Activated CD4-positive, alpha-beta T cell treated with anti-CD3 and anti-CD28 coated beads, Interleukin-2, Interleukin-4, amounts not matched to agents 100 ng/mL and 50 ng/mL, durations not matched to agents 16 hours and 8 hours (primary cell): ENCODE measurements at places on chromosomes 13 and 19.
A peak's percentile ranks its signal among the peaks of the same experiment; 100 is the strongest.

GRCh38 chr13:106121173-106121754 is 414.2 kb downstream of the EFNB2 start:
- DNase-seq: no peak

- no peak for DNase-seq
These were observed 2100.5 kb upstream of the PCDH20 start for GRCh38 chr13:63516124-63516523.

- DNase-seq: no peak
These were observed 652.0 kb downstream of the LIG4 start for GRCh38 chr13:107563099-107563925.

- DNase-seq: peak; percentile 81
These were observed 14.0 kb upstream of the GJA3 start for GRCh38 chr13:20174656-20175405.

GRCh38 chr13:33445476-33445875 is 159.9 kb upstream of the STARD13 start:
- no peak for DNase-seq

DNA sequence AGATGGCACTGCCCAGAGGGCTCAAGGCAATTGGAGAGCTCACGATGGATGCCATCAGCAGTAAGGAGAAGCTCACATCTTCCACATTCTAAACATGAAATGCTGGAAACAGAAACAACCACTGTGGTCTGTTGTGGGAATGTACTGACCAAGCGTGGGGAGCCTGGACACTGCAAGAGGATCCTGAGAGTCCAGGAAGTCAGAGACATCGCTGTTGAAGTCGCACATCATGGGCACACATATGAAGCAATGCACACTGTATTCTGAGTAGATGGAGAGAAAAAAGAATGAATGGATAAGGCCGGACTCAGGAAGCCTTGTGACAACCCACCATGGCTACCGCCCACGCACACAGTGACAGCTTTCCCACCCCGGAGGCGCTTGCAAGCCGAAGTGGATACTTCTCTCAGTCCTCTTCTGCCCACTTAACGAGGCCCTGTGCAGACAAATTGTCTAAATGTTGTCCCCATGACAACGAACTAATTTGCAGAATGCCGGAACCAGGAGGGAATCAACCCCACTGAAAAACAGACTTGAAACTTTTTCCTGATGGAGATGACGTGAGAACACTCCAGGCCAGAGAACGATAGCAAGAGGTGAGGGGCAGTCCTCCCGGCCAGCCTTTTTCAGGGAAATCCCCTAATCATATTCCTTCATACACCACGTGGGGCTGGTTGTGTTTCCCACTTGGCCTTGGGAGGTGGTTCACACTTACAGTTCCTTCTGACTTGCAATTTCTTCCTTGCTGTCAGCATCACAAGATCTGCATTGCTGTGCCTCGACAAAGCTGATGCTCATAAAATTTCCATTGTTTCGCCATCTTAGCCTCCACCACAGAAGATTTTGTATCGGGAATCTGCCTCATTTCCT is 109.6 kb upstream of the SERP2 start:
- no peak for DNase-seq

GRCh38 chr13:97198753-97199152 is 23.4 kb upstream of the MBNL2 start:
- DNase-seq: no peak

- DNase-seq: no peak
These were observed 44.2 kb upstream of the SHISA2 start for GRCh38 chr13:26095846-26096610.

DNA sequence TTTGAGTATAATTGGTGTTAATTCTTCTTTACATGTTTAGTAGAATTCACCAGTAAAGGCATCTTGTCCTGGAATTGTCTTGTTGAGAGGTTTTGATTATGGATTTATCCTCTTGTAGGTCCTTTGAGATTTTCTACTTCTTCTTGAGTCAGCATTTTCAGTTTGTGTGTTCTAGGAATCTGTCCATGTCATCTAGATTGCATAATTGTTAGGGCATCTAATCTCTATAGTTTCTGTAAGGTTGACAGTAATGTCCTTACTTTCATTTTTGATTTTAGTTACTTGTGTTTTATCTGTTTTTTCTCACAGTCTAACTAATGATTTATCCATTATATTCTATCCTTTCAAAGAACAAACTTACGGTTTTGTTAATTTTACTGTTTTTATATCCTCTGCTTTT is 492.0 kb downstream of the FGF9 start:
- DNase-seq: peak; percentile 33

GRCh38 chr19:21101521-21102242 is 19.7 kb downstream of the ZNF714 start:
- DNase-seq: peak; percentile 20

DNA sequence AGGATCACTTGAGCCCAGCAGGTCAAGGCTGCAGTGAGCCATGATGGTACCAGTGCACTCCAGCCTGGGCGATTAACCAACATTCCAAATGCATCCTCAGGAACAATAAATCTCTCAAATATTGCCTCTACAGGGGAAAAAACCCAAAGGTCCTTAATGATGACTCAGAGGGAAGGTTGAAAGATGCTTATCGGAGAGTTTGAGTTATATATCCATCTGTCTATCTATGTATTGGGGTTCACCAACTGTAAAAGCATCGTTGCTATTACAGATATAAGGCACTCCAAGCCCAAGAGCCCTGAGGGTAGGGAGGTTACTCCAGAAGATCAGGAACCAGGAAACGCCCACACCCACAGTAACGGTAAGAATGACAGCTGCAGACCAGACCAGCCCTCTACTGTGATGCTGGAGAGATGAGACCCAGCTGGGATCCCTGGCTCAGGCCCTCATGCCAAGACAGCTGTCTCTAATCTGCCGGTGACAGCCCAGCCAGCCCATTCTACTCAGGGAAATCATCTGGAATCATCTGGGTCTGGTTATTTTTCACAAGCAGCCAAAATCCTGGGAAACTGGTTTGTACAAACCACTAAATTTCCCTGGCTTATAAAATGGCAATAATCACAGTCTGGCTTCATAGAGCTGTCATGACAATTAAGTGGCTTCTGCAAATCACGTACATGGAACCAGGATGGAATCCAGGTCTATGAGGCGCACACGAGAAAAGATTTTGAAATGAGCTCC is 23.8 kb downstream of the TEX101 start:
- DNase-seq: no peak

DNA sequence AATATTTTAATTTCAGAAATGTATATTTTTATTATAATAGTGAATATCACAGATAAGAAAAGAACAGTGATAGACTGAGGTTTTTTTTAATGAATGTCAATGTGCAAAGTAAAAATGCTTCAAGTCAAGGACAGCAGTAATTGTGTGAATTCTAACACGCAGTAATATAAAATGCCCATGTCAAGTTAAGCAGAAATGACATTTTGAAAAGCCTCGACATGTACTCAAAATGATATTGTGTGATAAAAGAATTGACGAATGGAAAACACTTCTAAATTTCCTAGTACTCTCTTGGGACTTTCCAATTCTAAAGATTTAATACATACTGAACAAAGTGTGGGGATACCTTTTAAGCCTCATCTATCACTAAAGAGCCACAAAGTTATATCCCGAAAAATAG is 172.6 kb downstream of the SLITRK6 start:
- no peak for DNase-seq

DNA sequence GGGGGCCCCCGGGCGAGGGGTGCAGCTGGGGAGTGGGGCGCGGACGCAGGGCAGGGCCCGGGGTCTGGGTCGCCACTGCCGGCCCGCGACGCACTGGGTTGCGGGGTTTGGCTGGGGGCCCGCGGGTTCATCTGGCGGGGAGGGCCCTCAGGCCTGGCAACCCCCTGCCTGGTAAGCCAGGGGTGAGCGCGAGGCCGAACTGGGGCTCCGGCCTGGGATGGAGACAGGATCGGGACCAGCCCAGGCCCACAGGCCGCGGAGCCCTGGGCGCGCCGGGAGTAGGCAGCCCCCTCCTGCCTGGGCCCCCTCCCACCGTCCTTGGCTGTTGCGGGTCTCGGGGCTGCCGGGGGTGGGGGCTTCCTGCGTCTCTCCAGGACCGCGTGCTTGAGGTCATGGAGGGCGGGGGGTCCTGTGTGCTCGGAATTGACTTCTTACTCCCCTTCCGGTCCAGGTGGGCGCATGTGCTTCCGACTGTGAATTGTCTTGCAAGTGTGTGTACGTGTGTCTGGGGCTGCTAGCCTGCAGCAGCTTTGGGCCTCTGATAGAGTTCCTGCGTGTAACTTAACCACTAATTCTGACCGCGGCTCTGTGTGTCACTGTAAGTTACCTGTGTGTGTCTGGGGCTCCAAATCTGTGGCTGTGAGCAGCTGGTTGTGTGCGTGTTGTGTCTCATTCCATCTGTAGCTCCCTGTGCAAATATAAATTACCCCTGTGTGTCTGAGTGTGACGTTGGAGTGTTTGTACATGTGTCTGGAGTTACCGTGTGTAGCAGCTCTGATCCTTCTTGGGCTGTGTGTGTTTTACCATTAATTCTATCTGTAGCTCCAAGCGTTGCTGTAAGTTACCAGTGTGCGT is 751 bp downstream of the GRAMD1A start:
- peak; percentile 57 for DNase-seq

DNA sequence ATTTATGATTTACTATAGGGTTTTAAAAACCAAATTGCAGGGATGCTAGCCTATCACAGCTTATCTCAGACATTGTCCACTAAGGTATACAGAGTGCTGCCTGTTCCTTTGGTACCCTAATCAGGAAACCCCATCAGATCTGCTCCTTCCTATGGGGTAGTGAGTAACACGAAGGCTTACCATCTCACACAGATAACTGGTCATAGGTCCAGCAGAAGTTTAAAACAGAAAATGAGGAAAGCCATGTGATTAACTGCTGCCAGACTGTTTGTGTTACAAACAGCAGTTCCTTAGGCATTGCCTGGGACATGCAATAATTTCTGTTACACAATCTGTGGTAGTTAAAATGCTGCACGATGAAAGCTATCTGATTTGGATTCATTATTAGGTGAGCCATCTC is 53.5 kb upstream of the ALOX5AP start:
- DNase-seq: no peak

DNA sequence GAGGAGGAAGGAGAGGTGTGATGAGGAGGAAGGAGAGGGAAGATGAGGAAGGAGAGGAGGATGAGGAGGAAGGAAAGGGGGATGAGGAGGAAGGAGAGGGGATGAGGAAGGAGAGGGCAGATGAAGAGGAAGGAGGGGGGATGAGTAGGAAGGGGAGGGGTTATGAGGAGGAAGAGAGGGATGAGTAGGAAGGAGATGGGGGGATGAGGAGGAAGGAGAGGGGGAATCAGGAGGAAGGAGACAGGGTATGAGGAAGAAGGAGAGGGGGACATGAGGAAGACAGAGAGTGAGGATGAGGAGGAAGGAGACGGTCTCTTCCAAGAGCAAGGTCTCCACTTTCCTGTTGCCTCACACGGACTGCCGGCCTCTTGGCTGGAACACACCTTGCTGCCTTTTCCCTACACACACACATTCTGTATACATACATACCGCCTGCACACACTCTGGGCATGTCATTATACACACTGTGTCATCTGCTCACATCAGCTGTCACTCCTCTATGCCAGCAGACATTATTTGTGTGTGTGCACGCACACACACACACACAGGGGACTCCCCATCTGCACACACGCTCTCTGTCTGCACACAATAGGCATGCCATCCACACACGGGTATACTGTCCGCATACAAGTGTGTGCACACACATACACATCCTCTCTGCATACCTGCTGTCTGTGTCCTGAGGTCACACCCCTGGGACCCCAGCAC is 11.1 kb upstream of the VSTM2B start:
- DNase-seq: no peak

DNA sequence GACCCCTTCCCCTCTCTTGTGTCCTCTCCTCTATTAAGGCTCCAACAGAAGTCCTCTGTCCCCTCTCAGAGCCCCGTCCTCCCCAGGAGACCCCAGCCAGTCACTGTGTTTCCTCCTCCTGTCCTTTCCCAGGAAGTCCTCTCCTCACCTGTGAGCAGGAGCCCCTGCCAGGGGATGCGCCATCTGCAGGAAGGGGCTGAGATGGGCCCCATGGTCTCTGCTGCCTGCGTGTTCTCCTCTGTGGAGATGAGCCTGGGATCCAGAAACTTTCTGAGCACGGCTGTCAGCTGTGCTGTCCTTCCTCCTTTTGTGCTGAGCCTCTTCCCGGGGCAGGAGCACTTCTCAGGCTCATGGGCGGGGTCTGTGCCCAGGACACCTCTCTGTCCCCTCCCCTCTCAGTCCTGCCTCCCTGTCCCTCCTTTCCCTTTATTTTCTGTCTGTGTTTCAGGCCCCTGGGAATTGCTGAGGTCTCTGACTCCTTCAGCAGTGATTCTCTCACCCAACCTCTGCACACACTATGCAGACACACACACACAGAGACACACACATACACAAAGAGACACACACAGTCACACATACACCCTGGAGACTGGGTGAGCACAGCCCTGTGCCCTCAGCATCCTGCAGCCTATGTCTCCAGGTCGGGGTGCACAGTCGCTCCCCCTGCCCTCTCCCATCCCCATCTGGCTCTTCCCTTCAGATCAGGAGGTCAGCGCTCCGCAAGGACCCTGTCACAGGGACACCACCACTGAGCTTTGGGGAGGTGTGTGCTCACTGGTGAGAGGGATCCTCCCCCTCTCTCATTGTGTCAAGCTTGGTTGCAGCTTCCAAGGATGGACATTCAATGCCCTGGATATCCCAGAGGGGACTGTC is at the start of gene CEACAM8:
Gene CEACAM8 (minus strand): TSS at position 308 of the 873 bp plus-strand sequence. CDS start 96 bp downstream, at position 212.
- no peak for DNase-seq

- no peak for DNase-seq
These were observed at the start of gene ATP7B for GRCh38 chr13:52010890-52011631. TSS of gene ATP7B (minus strand) at chr13:52011450. CDS start at chr13:52011337, 113 bp downstream.

GRCh38 chr19:44752123-44752815 is 3.8 kb downstream of the BCL3 start:
- no peak for DNase-seq

- no peak for DNase-seq
These were observed 4.2 kb upstream of the RASA3 start for GRCh38 chr13:114136576-114136975.
